ENCODE measurements at places on chromosomes 4 and X.

- DNase-seq: no peak
These were observed 21.8 kb upstream of the TNIP3 start for GRCh38 chr4:121185960-121186359.

DNA sequence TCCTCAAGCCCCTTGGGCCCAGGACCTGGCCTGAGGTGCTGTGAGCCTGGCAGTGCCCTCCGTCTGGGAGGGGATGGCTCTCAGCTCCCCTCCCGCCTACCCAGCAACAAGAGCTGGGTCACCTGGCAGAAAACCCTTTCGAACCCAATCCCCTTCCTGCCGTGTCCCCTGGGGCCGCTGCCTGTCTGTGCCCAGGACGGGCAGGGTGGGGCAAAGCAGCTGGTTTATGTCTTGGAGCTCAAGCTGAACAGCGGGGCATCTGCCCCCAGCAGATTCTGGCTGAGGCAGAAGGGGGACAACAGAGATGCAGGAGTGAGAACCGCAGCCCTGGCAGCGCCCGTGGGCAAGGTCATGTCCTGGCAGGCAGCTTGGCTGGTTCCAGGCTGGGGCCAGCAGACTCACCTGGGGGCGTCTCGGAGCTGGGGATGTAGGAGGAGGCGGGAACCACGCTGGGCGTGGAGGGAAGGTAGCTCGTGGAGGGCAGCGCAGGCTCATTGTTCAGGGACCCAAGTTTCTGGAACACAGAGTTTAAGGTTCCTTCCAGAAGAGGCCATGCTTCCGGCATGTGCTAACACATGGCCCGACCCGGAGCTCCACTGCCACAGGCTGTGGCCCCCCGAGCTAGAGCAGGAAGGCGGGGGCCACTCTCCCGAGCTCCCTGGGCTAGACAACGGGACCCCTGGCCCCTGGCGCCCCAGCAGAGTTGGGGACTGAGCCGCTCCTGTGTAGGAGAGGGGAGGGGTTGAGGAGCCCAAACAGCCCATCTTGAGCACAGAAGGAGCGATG, 24.2 kb downstream of the NELFA start:
- DNase-seq: no peak

DNA sequence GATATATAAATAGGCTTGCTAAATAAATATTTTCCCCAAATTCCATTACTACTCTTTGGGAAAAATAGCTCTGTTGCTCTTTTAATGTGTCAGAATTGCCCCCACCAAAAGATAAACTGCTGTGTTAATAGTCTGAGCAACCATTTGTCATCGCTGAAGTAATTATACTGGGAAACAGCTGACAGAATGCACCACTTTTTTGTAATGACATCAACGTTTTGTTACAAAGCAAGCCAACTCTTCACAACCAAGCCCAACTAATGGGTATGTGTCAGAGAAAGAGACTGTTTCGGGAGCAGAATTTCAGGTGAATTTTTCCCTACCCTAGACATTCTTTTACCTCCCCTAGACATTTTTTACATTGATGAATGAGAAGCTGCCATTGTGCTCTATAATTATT, 405.0 kb upstream of the MAGEB18 start:
- no peak for DNase-seq

DNA sequence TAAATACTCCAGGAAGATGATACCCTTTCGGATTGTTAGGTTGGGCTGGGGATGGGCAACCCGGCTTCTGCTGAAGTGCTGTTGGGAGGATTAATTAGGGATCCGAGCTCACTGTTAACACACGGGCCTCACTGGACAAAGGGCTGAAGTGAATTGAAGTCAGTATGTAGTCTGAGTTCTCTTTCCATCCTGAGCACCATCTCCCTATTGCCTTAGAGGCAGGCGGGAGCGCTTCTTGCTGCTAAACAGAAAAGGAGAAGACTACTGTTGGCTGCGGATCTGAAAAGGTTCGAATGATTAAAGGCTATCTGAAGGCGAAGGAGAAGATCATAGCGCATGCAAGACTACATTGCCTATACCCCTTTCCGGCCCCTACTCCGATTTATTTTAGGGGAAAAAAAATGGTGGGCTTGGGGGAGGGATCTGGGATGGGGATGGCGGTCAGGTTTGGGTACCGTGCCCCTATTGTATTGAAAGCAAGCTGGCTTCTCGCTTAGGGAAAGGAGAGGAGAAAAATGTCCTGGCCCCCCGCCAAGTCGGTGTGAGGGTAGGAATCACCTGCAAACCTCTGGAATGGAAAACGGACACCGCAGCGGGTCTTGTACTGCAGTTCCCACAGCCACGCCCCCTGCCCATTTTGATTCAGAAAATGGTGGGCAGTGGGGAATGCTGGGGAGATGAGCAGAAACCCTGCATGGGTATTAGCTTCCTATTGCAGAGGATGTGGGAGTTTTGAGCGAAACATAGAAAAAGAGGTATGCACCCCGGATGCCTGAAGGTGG, 22.3 kb downstream of the MORF4L2 start:
- DNase-seq: no peak

DNA sequence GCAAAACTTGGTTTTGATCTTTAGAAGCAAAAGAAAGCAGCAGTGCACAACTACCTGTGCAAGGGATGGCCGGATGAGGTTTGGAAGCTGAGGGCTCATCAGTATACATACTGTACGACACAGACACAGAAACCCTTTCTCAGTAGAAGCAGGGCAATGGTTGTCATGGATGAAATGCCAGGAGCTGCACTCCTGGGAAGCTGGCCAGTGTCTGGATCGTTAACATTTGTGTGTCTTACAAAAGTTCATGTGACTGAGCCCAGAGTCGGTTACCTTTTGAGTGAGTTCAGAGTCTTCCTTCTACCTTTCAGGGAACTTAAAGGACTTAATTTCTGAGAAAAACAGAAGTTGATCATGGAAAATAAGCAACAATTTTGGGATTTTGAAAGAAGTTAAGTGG, 230.3 kb downstream of the APBB2 start:
- no peak for DNase-seq
